IMR-90 (cell line): ENCODE measurements at places on chromosomes 2 and 18. TPM values are rescaled to one million over a fixed set of nuclear protein-coding genes. Genes with fewer than 3 reads are reported as not detected.

The SCYGR4 gene
- total RNA-seq = not detected in 2 replicates

The RAX gene
- not detected in 2 replicates for total RNA-seq

The SLC8A1 gene
- 57.0 and 86.1 TPM in 2 replicates for total RNA-seq

The COL4A4 gene
- 0.28 TPM in 1 of 2 replicates, not detected in the other for total RNA-seq

The NTSR2 gene
- not detected in 2 replicates for total RNA-seq

The WDR33 gene
- 41.2 and 47.8 TPM in 2 replicates for total RNA-seq

The UGT1A4 gene
- not detected in 2 replicates for total RNA-seq

The UGT1A10 gene
- total RNA-seq = not detected in 2 replicates

The PNO1 gene
- 14.7 and 25.8 TPM in 2 replicates for total RNA-seq

The MEP1B gene
- not detected in 2 replicates for total RNA-seq

The ZNF516 gene
- 7.9 and 9.7 TPM in 2 replicates for total RNA-seq

The LYPD6B gene
- under 0.01 TPM in 1 of 2 replicates, not detected in the other for total RNA-seq

The ABCB11 gene
- not detected in 2 replicates for total RNA-seq

The NEU2 gene
- not detected in 2 replicates for total RNA-seq

The GBX2 gene
- not detected in 2 replicates for total RNA-seq

The GDF7 gene
- total RNA-seq = under 0.01 TPM in 2 replicates

The IFIH1 gene
- 1.4 and 2.2 TPM in 2 replicates for total RNA-seq

The SIX3 gene
- not detected in 2 replicates for total RNA-seq

The GAREM1 gene
- 1.9 and 2.3 TPM in 2 replicates for total RNA-seq

The CDH7 gene
- not detected in 2 replicates for total RNA-seq

The RIOK3 gene
- total RNA-seq = 38.9 and 61.4 TPM in 2 replicates

The LYG1 gene
- total RNA-seq = not detected in 2 replicates
